ENCODE measurements at places on chromosomes 7 and 10.

GRCh38 chr7:74441801-74442200 is 11.9 kb upstream of the GTF2IRD1 start:
- DNase-seq, result no peak

DNA sequence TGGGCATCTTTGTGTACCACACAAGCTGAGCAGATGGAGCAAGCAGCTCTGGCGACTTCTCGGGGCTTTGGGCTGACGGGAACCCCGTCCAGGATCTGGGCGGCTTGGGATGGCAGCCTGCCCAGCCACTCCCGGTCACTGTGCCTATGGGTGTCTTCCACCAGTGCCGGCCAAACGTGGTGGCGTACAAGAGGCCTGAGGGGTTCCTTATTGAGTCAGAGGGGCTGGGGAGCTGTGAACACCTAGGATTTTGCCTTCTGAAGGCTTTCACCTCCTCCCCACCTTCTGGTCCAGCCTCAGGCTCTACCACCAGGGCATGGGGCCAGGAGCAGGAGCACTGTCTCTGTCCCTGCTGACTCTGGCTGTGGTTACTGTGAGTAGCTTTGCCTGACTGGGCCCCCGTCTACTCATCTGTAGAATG is 71.8 kb upstream of the PPIF start:
- DNase-seq, result no peak

DNA sequence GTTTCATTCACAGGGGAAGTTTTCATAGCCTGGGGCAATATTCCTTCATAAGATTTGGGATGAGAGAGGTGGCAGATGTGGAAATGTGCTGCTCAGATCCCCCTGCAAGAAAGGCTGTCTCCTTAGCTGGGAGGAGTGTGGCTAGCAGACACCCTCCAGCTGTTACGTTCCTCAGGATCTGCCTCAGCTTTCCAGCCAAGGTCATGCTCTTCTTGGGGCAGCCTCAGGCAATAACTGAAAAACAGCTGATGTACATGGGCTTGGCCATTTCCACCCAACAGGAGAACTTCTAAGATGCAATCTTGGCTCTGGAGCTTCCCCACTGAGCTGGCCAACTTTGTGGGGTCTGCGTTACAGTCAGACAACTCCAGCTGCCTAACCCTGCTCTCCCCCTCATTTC is 51.3 kb upstream of the SEPTIN7 start:
- DNase-seq, result no peak

DNA sequence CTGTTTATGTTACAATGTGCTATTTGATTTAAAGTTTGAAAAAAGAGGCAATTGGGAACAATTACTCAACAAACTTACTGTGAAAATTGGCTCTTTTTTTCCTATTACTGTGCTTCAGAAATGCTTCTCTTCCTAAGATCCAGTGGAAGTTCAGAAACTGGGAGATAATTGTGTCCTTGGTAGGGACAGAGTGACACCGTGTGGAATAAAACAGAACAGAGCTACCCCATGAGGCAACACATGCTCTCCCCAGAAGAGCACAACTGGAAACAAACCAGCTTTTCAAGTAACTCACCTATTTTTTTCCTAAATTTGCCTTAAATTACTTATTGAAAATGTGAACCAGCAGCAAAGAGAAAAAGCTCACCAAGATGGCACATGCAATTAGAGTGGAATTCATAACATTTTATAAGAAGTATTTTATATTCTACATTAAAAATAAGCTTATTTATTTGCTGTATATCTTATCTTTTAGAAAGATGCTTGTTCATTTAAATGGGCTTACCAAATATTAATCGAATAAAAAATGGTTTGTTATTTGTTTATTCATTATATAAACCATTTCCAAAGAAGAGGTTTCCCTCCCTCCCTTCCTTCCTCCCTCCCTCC is 346.1 kb upstream of the ANKRD30A start:
- peak; percentile 72 for DNase-seq

GRCh38 chr10:112799726-112800510 is 150.1 kb upstream of the TCF7L2 start:
- DNase-seq, result no peak

DNA sequence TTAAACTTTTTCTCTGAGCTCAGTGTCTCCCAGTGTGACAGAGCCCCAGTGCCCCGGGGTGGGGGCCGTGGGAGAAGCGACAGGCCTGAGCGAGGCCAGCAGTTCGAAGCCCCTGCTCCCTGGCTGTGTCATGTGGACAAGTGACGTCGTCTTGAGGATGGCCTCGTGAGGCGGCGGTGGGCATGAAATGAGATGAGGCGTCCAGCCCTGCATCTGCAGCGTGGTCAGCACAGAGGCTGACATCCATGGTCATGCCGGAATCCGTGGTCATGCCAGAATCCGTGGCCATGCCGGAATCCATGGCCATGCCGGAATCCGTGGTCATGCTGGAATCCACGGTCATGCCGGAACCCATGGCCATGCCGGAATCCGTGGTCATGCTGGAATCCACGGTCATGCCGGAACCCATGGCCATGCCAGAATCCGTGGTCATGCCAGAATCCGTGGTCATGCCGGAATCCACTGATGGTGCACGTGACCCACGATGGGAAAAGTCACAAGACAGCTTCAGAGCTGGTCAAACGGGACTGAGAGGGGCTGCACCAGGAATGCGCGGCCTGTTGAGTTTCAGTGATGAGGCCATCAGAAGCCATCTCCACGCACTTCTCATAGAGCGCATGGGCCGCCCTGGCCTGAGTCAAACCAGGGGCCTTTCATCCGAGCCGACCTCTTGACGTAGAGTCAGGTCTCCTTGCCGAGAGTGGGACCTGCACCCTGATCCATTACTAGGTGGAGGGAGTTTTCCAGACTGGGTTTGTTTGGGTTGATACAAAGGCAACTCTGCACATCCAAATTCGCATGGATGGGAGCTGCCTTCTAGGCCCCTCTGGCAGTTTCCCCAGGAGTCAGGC is 342.5 kb downstream of the PTPRN2 start:
- DNase-seq, result no peak

DNA sequence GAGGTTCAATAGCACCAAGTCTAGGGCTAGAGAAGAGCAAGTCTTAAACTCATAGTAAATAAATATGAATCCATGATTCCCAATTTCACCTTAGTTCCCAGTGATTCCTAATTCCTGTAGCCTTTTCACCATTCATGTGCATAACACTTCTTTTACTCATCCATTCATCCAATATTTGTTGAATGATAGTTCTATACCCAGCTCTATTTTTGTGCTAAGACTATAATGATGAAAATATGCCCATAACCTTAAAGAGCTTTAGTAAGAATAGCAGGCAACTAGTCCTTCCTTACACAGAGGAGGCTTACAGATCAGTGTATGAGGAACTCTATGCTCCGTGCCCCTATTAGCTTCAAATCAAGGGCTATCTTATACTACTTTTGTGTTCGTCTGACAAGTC is 280.2 kb upstream of the CHRM2 start:
- DNase-seq, result no peak

DNA sequence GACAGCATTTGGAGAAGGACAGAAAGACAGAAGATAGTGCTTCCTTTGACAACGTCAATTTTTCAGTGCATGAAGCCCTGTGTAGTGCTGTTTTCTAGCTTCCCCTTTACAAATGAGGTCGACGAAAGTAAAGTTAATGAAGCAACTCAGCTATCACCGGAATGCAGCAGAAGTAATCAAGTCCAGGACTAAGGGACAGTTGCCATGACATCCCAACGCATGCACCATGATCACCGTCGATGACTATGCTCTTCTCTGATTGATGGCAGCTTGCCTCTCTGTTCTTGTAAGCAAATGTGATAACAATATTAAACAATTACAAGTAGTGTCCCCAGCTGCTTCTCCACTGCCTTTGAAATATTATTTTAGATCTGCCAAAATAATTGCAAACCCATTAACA is 205.8 kb downstream of the FRMD4A start:
- DNase-seq, result no peak

DNA sequence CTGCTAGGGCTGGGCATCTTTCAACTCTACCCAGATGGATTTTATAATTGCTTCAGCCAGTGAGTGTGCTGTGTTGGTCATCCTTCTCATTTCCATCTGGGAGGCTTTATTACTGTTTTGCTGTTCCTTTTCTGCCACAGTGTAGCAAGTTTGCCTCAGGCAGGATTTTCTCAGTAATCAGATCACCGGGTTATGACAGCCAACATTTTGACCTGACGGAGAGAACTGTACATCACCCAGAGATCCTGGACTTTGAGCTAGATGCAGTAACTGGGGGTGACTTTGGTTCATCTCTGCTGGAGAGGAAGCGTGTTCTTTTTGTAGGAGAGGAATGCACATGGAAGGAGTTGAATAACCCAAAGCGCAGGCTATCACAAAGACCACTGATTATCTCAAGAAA is 111.8 kb upstream of the AGR3 start:
- no peak for DNase-seq

DNA sequence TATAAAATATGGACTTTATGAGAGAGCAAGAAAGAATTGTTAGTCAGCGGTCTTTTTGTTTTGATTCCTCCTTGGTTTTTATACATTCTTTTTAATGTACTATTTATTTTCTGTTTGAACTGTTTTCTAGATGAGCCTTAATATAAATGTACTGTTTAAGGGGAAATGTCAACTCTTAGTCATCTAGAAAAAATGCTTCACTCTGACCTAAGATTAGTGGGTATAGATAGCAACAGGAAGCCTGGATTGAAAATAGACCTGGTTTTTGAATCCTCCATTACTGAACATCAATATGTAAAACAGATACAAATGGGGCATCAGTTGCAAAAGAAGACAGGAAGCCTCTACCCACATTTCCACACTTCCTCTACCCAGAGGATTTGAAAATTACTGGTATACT is 87.8 kb downstream of the CHRM2 start:
- no peak for DNase-seq

DNA sequence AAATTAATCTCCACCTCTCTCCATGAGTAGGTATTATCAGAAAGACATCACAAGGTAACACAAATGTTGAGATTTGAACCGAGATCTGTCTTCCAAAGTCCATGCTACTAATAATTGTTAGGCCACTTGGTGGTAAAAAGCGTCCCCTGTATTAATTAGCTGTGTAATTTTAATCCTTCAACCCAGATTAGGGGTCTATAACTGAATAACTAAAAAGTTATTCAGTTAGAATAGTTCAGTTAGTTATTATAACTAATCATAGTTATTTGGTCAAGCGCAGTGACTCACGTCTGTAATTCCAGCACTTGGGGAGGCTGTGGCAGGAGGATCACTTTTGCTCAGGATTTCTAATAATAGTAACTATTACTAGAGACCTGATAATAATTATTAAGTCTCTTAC is 5.6 kb downstream of the PDSS1 start:
- DNase-seq, result no peak

DNA sequence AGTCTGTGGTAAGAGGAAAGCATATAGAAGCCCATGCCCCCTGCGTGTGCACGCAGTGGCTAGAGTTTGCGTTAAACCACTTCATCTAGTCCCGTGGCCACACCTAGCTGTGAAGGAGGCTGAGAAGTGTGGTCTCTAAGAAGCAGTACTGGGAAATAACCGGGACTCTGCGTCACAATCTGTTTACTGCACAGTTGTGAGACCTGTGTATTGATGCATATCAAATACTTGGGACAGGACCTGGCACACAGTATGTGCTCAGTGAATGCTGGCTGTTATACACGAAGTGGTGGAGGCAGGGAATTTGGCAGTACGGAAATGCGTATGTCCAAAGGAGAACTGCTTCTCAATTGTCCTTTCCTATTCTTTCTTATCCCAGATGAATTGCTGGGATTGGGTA is 149.5 kb downstream of the ARHGAP21 start:
- no peak for DNase-seq

- DNase-seq, result no peak
These were observed 305.0 kb downstream of the GPR37 start for GRCh38 chr7:124460555-124460954.

DNA sequence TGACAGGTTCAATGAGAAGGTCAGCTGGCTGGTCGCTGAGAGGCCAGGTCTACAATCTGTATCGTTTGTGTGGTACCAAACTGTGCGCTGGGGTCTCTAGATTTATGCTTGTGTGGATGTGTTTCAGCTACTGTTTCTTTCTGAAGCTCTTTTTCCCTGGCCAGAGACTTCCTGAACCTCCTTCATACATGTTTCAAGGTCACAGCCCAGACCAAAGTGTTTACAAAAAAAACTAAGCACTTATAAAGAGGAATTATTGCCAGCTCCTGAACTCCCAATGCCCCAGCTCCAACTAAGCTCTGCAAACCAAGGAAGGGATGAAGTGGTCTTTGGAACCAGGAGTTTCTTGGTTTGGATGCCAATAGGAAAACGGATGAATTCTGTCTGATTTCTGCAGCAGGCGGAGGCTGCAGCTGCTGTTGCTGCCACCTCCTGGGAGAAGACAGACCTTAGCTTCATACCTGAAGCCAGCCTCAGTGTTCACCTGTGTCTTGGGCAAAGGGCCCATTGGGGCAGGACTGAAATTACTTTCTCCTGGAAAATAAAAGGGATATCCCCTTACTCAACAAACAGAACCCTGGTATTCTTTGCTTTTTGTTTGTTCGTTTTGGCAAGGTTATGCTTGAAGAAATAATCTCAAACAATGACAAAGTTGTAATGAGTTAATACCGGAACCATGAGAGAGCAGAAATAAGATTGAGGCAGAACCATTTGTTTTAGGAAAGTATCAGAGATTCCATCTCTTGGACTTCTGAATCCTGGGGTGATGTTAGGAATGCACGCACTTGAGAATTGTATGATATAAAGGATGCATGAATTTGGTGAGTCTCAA is 24.6 kb upstream of the MKLN1 start:
- peak; percentile 33 for DNase-seq

DNA sequence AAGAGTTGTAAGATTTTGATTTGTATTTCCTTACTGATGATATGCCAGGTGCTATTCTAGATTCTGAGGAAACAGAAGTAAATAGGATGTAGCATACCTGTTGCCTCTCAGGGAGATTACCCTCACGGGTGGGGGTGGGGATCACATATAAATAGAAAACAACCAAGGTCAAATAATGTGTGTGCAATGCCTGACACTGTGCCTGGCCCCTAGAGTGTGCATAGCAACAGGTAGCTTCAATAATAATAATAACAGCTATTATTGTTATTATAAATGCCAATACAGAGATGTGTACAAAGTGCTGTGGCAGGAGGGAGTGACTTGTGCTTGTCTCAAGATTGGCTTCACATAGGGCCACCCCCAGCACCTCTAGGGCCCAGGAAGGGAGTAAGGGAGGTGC is 24.0 kb downstream of the CNNM1 start:
- no peak for DNase-seq

DNA sequence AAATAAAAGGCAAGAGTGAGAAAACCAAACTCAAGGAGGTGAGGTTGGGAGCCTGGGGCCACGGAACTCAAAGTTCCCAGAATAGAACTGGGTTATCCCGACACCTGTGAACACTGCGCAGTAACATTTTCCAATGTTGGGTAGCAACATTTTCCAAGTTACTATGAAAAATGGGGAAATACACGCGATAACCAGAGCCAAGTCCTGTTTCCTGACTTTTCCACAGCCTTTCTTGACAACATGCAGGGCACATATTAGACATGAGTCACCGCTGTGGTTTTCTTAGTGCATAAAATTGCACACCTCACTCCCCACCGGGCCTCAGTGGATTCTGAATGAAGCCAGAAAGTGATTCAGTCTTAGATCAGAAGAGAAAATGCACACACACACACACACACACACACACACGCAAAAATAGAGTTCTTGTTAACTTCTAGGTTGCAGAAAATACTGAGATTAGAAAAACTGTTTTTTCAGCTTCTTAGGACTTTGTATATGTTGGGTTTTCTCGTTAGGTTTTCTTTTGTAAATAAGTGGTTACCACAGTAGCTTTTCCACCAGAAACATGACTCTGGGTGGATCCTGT is 70.0 kb downstream of the CAMK1D start:
- peak; percentile 78 for DNase-seq
